ENCODE measurements at places on chromosomes 1 and 21.

GRCh38 chr1:6285336-6285735 is 24.4 kb upstream of the GPR153 start:
- DNase-seq: no peak

GRCh38 chr1:183097438-183098051 is 74.3 kb downstream of the LAMC1 start:
- DNase-seq: no peak

GRCh38 chr1:51342591-51343206 is 12.3 kb upstream of the TTC39A start:
- DNase-seq: no peak

DNA sequence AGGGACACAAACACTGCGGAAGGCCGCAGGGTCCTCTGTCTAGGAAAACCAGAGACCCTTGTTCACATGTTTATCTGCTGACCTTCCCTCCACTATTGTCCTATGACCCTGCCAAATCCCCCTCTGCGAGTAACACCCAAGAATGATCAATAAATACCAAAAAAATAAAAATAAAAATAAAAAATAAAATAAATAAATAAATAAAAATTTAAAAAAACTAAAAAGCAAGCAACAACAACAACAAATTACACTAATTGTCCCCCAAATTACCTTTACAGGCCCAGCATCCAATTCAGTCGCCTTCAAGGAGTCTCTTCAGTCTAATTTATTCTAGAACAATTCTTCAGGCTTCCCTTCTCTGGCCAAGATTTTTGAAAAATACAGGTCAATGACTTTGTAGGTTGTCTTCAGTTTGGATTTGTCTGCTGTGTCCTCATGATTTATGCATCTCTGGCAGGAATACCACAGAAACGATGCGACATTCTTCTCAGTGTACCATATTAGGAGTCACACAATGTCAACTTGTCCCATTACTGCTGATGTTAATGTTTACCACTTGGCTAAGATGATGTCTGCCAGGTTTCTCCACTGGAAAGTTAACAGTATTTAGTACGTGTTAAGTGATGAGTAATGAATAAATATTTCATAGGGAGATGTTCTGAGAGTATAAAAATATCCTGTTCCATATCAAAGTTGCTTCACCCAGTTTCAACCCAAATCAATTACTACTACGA is 20.3 kb upstream of the BMP8B start:
- no peak for DNase-seq

- DNase-seq: no peak
Measured at GRCh38 chr1:174217248-174217647, 57.9 kb downstream of the RABGAP1L start.
